ENCODE measurements at places on chromosomes 2 and 18.

DNA sequence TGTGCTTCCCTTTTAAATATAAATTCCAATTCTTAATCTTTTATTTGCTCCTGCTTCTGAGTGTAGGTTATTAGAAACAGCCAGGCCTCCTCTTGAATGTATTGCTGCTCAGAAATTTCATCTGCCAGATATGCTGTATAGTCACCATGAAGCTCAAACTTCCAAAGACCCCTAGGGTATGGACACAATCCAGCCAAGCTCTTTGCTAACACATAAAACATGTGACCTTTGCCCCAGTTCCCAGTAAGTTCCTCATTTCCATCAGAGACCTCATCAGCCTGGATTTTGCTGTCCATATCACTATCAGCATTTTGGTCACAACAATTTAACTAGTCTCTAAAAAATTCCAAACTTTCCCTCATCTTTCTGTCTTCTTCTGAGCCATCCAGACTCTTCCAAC is 75.2 kb downstream of the MAP2 start:
- no peak for DNase-seq

DNA sequence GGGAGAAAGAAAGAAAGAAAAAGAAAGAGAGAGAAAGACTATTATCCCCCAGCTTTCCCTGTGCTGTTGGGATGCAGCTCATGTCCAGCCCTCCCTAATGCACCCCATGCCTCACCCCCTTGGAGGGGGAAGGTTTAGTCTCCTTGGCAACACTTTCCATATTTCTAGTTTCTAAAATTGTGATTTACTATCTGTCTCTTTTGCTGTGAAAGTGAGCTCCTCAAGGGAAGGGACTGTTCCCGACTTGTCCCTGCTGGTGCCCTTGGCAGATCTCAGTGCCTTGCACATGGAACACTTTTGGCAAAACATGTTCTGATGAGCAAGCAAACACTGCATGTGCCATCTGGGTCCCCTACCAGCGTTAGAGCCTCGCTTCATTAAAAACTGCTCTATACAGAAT is 11.7 kb upstream of the NAPG start:
- no peak for DNase-seq

GRCh38 chr2:150387586-150388288 is 99.7 kb downstream of the RND3 start:
- DNase-seq: no peak

- DNase-seq: no peak
These were observed 215.7 kb downstream of the MREG start for GRCh38 chr2:215797676-215798075.

DNA sequence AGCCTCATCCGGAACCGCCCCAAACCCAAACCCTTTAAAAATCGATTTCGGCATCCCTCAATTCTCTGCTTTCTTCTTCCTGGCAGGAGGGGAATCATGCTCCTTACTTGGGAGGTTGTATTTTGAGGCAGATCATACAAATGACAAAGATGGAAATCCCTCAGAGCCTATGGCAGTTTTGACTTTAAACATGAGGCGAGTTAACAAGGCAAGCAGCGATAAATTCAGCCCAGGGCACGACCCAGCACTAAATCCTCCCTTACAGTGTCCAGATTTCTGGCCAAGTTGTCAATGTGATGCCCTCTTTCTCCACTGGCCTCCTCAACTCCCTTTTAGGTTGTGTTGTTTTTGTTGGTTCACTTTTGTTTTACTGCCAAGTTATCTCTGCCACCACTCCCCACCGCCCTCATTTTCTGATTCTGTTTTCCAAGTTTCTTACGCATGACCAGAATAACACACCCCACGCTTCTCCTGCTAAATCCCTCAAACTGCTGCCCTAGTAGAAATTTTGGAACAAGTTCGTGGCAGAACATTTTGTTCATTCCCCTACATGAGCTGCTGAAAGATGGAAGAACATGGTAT is 68.3 kb downstream of the CTAGE1 start:
- no peak for DNase-seq

GRCh38 chr2:150789376-150789905 is 302.0 kb upstream of the RND3 start:
- DNase-seq: no peak

GRCh38 chr2:219122202-219122980 is 38.2 kb downstream of the NHEJ1 start:
- DNase-seq: no peak

DNA sequence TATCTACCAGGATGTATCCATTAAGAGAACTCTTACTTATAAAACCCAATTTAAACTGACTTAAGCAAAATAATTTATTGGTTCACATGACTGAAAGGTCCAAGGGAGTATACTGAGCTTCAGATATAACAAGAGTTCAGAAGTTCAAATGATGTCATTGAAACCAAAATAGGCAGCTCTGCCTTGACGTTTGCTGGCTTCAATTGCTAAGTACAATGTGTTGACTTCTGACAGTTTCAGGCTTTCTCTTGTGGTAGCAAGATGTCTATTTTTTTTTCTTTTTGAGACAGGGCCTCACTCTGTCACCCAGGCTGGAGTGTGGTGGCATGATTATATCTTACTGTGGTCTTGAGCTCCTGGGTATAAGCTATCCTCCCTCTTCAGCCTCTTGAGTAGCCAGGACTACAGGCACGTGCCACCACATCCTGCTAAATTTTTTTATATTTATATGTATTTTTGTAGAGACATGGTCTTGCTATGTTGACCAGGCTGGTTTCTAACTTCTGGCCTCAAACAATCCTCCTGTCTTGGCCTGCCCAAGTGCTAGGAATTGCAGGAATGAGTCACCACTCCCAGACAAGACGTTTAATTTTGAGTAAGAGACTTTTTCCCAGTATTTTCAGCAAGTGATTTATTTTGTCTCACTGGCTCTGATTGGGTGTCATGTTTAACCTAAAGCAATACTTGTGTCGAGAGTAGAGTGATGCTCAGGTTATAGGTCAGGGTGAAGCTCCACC is 184.8 kb downstream of the NR4A2 start:
- no peak for DNase-seq

DNA sequence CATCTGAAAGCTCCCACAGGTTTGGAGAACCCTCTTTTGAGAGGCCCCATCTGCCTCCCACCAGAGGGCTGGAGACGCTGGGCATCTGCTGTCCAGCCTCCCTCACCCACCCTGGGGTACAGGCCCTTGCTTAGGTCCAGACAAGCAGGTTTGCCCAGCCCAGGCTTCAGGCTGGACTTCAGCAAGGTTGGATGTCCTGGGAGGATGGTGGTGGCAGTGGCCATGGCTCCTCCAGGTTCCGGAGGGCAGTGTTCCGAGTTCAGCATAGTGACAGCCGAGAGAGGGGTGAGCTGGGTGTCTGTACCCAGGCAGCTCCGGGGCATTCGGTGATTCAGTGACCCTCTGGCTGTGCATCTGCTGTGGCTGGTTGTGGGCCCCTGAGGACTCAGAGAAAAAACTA is 58.2 kb upstream of the HDAC4 start:
- DNase-seq: no peak

GRCh38 chr2:200262047-200262446 is 44.4 kb upstream of the SPATS2L start:
- DNase-seq: no peak

- no peak for DNase-seq
These were observed 88.2 kb upstream of the RAPGEF4 start for GRCh38 chr2:172647439-172647838.

DNA sequence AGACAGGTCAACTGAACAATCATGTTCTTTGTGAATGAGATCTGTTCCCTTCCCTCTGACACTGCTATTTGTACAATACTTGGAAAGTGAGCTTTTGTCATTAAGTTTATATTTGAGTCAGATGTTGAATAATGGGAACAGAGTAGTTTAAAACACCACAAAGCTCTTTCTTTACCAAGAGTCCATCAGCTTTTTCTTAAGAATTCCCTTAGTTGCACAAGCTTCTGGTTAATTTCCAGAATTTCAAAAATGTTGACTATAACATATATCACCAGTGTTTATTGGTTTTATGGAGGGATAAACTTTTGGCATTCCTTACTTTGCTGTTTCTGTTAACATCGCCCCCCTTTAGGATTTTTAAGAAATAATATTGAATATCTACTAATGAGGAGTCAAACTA is 403.7 kb downstream of the CCDC85A start:
- DNase-seq: no peak

GRCh38 chr2:202564226-202564625 is 70.5 kb upstream of the FAM117B start:
- no peak for DNase-seq
